ENCODE measurements at places on chromosomes 4 and X.

- no peak for DNase-seq
Observed at GRCh38 chr4:113614414-113614813, 147.1 kb downstream of the CAMK2D start.

DNA sequence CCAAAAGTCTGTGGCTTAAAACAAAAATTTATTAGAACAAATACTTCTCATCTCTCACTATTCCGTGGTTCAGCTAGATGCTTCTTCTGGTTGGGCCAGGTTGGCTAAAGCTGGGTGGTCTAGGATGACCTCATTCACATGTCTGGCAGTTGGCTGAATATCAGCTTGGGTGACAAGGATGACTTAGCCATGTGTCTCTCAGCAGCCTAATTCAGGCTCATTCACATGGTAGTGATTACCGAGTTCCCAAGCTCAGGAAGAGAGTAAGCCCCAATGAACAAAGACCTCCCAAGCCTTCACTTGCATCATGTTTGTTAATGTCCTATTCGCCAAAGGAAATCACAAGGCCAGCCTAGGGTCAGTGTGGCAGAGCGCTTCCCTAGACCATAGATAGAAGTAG lies 119.4 kb downstream of the FANCB start:
- no peak for DNase-seq

- no peak for DNase-seq
Observed at GRCh38 chr4:138633580-138633904, 382.0 kb upstream of the NOCT start.

GRCh38 chrX:51759055-51759839 lies 16.0 kb downstream of the GSPT2 start:
- DNase-seq, result no peak

GRCh38 chrX:155105919-155106318 lies 34.6 kb downstream of the BRCC3 start:
- DNase-seq, result no peak

DNA sequence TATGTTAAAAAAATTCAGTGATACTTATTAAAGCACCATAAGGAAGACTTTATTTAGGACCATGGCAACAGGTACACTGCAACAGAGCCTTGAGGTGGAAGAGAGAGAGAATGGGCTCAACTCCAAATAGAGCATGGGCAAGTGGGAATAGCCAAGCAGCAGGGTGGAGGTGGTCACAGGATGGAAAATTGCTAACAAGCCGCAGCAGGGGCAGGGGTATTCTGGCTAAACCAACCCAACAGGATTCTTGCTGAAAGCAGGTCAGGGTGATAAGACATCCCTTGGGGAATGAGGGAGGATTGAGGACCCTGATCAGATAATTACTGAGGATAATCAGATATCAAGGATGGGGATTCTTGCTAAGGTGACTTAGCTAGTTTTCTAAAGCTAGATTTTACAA lies 177.5 kb downstream of the ZIC3 start:
- DNase-seq, result no peak

DNA sequence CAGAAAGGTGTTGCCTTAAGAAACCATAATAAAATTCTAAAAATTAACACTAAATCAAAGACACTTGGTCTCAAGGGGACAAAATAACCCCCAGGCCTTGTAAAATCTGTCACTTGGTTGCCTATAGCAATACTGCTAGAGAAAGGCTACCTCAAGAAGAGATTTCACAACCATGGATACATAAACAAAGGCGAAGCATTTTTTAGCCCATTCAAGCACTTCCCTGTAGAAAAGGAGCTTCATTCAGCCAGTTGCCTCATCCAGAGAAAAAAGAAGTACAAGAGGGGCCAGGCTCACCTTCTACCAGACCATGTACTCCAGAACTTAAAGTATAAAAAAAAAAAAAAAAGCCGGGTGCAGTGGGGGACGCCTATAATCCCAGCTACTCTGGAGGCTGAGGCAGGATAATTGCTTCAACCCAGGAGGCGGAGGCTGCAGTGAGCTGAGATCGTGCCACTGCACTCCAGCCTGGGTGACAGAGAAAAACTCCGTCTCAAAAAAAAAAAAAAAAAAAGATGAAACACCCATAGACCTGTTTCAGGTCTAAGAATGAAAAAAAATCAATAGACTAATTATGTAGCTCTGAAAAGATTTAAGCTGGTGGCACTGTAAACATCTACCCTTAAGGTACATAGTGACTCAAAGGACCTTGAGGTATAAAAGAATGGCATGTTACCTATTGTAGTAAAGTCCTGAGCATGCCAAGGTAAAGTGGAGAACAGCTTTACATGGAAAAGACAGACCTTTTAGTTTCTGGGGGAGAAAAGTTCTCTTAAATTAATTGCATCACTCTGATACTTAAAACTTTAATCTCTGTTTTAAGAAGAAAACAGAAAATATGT lies 18.0 kb downstream of the RUFY3 start:
- no peak for DNase-seq

DNA sequence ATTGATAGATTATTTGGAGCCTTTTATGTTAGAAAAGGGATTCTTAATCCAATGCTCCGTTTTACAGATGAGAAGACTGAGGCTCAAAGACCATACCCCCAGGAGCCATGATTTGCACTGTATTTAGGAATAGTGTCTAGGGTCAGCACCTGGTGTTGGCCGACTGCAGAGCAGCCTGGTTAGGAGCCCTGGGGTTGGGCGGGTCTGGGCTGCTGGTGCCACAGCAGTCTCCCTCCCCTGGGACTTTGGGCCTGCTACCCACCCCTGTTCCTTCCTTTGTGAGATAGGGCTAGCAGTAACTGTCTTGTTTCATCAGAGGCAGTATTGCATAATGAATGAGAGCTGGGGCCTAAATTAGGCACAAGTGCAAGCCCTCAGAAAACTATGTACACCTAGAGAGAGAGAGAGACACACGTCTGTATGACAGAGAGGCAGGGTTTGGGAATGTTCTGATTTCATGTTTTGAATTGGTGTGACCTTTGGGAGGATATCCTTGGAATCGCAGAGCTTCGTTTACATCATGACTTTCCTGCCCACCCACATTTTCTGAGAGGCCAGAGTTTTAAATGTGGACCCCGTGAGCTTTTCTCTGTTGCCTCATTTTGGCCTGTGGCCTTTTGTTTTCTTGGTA lies 111.7 kb downstream of the PTTG2 start:
- peak; percentile 38 for DNase-seq

DNA sequence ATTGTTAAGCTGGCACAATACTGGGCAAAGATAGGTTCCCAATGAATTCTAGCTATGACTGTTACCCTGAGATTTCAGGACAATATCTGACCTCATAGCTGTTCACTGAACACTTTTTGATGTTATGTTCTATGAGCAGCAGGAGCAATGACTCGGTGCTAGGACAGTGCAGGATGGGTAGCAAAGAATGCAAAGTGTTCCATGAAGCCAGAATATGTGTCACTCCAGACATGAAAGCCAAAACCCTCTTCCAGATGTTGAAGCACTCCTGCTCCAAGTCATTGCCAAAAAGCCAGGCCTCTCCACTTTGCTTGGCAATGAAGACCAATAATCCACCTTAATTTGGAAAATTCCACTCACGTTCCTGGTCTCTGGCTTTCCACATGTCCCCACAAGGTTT lies 300.9 kb upstream of the CPEB2 start:
- no peak for DNase-seq

- DNase-seq, result no peak
Observed at GRCh38 chr4:121551271-121551670, 145.5 kb downstream of the ANXA5 start.

- DNase-seq, result no peak
Observed at GRCh38 chr4:71685975-71686374, 97.9 kb downstream of the GC start.

- peak; percentile 5 for DNase-seq
Observed at GRCh38 chr4:113452868-113453620, 308.5 kb downstream of the CAMK2D start.

DNA sequence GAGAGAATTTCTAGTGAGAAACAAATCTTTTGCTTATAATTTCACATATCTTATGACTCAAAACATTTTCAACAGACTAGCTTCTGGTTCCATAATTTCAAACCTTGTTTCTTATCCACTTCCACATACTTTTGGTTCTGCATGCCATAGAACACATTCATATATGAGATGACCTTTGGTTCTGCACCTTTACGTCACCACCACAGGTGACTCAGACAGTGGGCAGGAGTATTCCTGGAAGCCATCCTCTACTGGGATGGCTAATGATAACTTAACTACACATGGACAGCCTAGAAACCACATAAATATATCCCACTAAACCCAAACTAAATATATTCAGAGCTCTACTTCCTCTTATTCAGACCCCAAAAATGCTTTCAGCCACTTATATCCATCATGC lies 133.3 kb downstream of the DCK start:
- no peak for DNase-seq

DNA sequence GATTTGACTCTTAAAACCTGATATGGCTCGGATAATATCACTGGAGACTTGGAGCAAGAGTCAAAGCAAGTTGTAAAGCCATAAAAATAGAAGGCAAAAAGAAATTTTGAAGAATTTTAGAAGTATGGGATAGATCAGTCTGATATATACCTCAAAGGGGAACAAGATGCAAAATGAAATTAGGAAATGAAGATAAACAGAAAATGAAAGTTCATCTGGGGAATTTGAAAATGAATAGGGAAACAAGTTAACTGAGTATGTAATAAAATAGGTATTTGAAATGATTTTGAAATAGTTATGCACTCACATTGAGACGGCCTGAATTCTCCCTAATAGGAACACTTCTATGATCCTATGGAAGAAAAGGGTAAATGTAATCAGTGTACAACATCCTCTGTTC lies 5.7 kb downstream of the CYP2U1 start:
- no peak for DNase-seq

DNA sequence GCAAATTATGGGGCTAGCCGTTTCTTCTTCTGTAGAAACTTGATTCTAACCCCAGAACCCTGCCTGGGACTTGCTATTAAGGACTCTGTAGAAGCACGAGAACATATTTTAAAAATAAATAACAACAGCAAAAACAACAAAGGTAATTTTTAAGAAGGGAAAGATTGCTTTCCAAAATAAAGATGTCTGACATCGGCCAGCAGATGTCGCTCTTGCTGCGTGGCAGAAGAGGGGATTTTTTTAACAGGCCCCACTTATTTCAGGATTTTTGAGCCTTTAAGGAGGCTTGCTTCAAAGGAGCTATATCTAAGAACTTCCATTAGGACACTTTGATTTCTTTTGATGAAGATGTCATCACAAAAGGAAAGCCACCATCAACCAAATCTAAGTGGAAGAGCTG lies 62.8 kb upstream of the EGFL6 start:
- peak; percentile 58 for DNase-seq

- DNase-seq, result no peak
Observed at GRCh38 chr4:27360790-27361267, 500.2 kb downstream of the STIM2 start.

GRCh38 chrX:16251782-16252181 lies 84.5 kb downstream of the MAGEB17 start:
- DNase-seq, result no peak

DNA sequence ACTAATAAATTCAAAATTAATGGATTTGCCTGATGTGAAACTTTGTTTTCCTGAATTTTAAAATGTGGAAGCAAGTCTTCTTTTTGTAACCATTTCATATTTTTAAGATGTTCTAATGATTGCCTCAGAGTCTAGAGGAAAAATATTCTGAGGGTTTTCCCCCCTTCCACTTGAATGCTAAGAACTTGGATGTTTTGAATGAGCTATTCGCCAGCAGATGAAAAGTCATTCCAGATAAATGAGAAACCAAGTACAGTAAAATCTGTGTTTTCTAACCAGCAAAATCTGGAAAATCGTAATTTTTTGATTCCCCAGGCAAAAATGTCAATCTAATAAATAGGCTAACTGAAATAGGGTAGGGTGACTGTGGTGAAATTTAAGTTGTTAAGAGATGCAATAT lies 45.6 kb downstream of the SLIT2 start:
- DNase-seq, result no peak
